Suprapubic skin (tissue), 4 donors: ENCODE measurements at places on chromosomes 7 and 10.
A peak's percentile ranks its signal among the peaks of the same experiment; 100 is the strongest.

- no peak for DNase-seq
- no peaks in the 10 kb centered on the region for H3K27me3 ChIP-seq
- H3K4me3 ChIP-seq, result no peak overlapping the region
- no peaks in the 10 kb centered on the region for H3K4me1 ChIP-seq
- no peak overlapping the region for H3K27ac ChIP-seq
- H3K36me3 ChIP-seq, result no peaks in the 10 kb centered on the region
Observed at GRCh38 chr10:49227406-49227805, 39.2 kb upstream of the TMEM273 start.

DNA sequence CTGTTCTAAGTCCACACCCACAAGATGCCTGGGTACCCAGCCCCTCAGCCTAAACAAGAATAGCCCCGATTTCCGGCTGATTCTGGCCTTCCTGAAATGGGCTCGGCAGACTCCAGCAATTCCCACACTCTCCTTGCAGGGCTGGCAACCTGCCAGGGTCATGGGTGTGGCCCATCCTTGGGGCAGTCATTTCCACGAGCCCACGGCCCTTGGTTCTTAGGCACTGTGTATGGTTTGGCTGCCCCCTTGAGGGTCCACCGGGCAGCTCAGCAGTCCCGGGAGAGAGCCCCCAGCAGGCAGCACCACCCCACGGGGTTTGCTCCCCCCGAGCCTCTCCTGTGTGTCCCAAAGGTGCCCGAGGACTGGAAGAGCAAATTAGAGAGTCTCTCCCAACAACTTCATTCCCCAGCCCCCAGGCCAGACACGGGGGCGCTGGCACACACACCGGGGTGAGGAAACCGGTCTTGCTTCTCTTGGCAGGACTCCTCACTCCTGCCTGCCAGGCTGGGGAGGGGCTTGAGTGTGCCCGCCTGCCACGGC, 142.2 kb downstream of the EMX2 start:
- peaks cover 2% of the 10 kb centered on the region for H3K27me3 ChIP-seq
- DNase-seq, result peak; percentile 81
- H3K27ac ChIP-seq, result peak overlapping the region; percentile 2
- peaks cover 17% of the 10 kb centered on the region for H3K4me1 ChIP-seq
- H3K36me3 ChIP-seq, result no peaks in the 10 kb centered on the region

DNA sequence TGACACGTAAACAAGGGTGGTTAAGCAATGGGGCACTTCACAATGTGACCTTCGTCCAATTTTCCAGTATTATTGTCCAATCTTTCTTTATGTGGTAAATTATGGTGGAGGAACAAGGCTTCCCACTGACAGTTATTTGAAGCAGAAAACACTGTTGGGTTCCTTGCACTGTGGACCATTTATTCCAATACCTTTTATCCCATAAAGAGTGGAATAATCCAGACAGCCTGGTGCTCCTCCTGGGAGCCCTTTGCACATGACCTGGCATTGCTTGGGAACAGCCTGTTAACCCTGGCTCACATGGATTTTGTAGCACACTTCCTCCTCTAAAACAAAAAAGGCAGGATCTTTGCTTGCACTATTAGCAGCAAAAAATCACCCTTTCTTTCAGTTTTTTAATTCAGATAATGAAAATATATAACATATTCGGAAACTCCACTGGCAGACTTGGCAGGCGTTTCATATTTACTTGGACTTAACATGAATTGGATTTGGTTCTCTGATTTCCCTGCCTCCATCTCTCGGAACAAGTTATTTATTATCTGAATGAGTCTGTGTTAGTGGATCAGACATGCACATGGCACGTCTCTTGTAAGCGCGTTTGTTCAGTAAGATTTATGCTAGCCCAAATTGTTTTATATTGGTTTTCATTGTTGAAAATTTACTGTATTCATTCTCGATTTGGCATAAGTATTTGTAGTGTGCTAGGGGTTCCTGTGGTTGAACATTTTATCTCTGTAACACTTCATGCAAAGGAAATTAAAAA, 59.3 kb downstream of the BMPER start:
- no peak for DNase-seq
- peaks cover 15% of the 10 kb centered on the region for H3K27me3 ChIP-seq
- peaks cover 14% of the 10 kb centered on the region for H3K4me1 ChIP-seq
- H3K36me3 ChIP-seq, result no peaks in the 10 kb centered on the region

- no peak overlapping the region for H3K4me3 ChIP-seq
- H3K27me3 ChIP-seq, result no peaks in the 10 kb centered on the region
- DNase-seq, result no peak
- H3K4me1 ChIP-seq, result no peaks in the 10 kb centered on the region
Observed at GRCh38 chr7:34365011-34365410, 293.0 kb upstream of the NPSR1 start.

- no peaks in the 10 kb centered on the region for H3K36me3 ChIP-seq
- H3K27ac ChIP-seq, result no peak overlapping the region
- no peak for DNase-seq
- no peak overlapping the region for H3K4me3 ChIP-seq
- H3K4me1 ChIP-seq, result peaks cover 6% of the 10 kb centered on the region
Observed at GRCh38 chr7:43570688-43571365, 12.1 kb upstream of the STK17A start.

GRCh38 chr7:26735976-26736600, 128.3 kb downstream of the SKAP2 start:
- no peak overlapping the region for H3K4me3 ChIP-seq
- DNase-seq, result no peak
- H3K27me3 ChIP-seq, result no peaks in the 10 kb centered on the region
- peaks cover 16% of the 10 kb centered on the region for H3K36me3 ChIP-seq
- H3K27ac ChIP-seq, result no peak overlapping the region

GRCh38 chr10:17599089-17599488, 18.1 kb downstream of the HACD1 start:
- no peaks in the 10 kb centered on the region for H3K27me3 ChIP-seq
- DNase-seq, result no peak
- H3K4me1 ChIP-seq, result no peaks in the 10 kb centered on the region
- no peak overlapping the region for H3K4me3 ChIP-seq

DNA sequence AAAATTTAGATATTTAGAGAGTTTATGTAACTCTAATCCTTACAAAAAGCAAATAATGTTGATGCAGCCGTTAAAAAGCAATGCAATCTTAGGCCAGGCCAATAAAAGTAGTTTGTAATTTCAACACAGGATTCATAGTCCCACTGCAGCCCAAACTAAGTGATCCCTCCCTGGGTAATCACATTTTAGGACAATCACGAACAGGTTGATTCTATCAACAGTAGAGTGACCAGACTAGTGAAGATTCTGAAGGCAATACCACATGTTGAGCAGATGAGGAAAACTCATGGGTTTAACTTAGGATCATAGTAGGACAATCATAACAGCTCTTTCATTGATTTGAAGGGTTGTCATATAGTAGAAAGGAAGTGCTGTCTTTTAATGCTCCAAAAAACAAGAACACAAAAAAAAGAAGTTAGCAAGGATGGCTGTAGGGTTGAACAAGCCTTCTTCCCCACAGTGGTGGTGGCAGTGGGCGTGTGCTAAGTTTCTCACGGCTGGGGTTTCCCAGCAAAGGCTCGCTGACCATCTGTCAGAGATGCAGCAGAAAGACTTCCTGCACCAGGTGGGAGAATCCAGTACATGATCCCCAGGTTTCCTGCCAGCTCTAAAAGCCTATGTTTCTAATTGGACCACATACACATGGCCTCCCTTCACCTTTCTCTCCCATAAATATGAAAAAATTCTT, 212.2 kb downstream of the CHRM2 start:
- DNase-seq, result no peak
- no peaks in the 10 kb centered on the region for H3K36me3 ChIP-seq
- no peak overlapping the region for H3K4me3 ChIP-seq
- no peaks in the 10 kb centered on the region for H3K27me3 ChIP-seq
- H3K4me1 ChIP-seq, result no peaks in the 10 kb centered on the region

DNA sequence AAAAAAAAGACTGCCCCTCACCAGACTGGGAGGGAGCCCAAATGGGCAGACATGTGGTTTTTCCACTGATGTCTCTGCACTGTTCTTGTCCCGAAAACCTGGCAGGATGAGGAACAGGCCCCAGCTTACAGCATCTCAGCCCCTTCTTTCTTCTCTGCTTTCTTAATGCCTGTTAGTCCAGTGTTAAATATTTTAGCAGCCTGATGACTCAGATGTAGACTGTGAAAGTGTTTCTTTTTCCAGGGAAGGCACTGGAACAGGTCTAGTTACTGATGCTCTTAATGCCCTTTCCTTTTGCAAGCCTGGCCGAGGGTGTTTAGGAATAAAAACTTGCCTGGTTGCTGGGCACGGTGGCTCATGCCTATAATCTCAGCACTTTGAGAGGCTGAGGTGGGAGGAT, 107.7 kb downstream of the TACC2 start:
- no peak for DNase-seq
- H3K4me1 ChIP-seq, result peaks cover 24% of the 10 kb centered on the region
- H3K36me3 ChIP-seq, result no peaks in the 10 kb centered on the region
- H3K4me3 ChIP-seq, result no peak overlapping the region

- H3K27me3 ChIP-seq, result no peaks in the 10 kb centered on the region
- no peak overlapping the region for H3K4me3 ChIP-seq
- no peaks in the 10 kb centered on the region for H3K4me1 ChIP-seq
- H3K27ac ChIP-seq, result no peak overlapping the region
Observed at GRCh38 chr10:127034034-127034633, 128.9 kb downstream of the DOCK1 start.

GRCh38 chr10:60430836-60431597, 41.3 kb upstream of the ANK3 start:
- no peak for DNase-seq
- H3K4me3 ChIP-seq, result no peak overlapping the region
- peaks cover 29% of the 10 kb centered on the region for H3K4me1 ChIP-seq
- H3K27me3 ChIP-seq, result no peaks in the 10 kb centered on the region
- H3K36me3 ChIP-seq, result no peaks in the 10 kb centered on the region

- no peak for DNase-seq
- H3K27ac ChIP-seq, result no peak overlapping the region
- H3K4me3 ChIP-seq, result no peak overlapping the region
Observed at GRCh38 chr10:6473430-6473829, 106.6 kb downstream of the PRKCQ start.

DNA sequence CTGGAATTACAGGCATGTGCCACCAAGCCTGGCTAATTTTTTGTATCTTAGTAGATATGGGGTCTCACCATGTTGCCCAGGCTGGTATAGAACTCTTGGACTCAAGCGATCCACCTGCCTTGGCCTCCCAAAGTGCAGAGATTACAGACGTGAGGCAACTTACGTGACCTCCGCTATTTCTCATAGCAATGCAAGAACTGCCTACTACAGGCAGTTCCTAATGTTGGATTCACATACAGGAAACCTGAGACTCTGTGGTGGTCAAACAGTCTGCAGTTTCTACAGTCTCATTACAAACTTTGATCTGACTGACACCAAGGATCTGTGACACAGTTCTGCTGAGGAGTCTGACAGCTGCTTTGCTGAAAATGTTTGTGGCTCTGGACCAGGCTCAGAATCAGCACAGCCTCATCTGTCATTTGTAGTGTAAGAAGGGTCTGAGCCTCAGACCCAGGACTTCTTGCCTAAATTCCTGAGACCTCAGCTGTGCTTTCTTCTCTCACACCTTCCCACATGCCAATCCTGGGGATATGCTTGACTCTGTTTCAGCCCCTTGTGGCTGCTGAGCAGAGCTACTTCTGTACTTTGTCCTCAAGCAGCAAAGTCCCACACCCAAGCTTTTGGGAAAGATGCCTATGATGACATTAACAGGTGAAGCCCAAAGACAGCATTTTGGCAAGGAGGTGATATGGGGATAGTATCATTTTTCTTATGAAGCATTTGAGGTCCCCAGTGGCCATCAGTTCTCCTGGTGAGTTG, 48.0 kb upstream of the CYP2C9 start:
- no peaks in the 10 kb centered on the region for H3K27me3 ChIP-seq
- H3K4me1 ChIP-seq, result no peaks in the 10 kb centered on the region
- no peak overlapping the region for H3K27ac ChIP-seq
- no peak for DNase-seq

DNA sequence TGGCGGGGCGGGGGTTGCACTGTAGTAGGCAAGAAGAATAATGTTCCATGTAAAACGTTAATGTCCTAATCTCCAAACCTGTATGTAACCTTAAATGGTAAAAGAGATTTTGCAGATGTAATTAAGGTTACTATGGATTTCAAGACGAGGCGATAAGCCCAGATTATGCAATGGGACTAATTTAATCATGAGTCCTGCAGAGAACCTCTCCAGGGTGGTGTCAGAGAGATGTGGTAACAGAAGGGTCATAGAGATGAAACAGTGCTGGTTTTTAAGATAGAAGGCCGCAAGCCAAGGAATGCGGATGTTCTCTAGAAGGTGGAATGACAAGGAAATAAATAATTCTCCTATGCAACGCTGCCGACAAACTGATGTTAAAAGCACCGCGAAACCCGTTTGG, 57.1 kb downstream of the UBE3C start:
- H3K36me3 ChIP-seq, result peaks cover 56% of the 10 kb centered on the region
- H3K4me3 ChIP-seq, result no peak overlapping the region
- H3K27me3 ChIP-seq, result no peaks in the 10 kb centered on the region
- no peak overlapping the region for H3K27ac ChIP-seq

DNA sequence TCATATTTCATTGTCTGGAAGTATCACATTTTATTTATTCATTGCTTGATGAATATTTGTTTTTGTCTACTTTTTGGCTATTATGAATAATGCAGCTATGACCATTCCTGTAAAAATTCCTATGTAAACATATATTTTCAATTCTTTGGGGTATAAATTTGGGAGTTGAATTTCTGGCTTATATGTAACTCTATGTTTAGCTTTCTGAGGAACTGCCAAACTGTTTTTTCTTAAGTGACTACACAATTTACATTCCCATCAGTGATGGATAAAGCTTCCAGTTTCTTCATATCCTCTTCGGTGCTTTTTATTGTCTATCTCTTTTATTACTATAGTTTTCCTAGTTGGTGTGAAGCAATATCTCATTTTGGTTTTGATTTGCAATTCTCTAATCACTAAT, 115.6 kb upstream of the CXCL12 start:
- no peak overlapping the region for H3K27ac ChIP-seq
- H3K36me3 ChIP-seq, result no peaks in the 10 kb centered on the region
- no peaks in the 10 kb centered on the region for H3K4me1 ChIP-seq
- no peaks in the 10 kb centered on the region for H3K27me3 ChIP-seq
- no peak for DNase-seq
- H3K4me3 ChIP-seq, result no peak overlapping the region

GRCh38 chr7:18096087-18096486, 68.4 kb upstream of the PRPS1L1 start:
- H3K27ac ChIP-seq, result no peak overlapping the region
- no peaks in the 10 kb centered on the region for H3K36me3 ChIP-seq
- H3K4me1 ChIP-seq, result no peaks in the 10 kb centered on the region
- no peaks in the 10 kb centered on the region for H3K27me3 ChIP-seq

- no peak for DNase-seq
- no peaks in the 10 kb centered on the region for H3K36me3 ChIP-seq
- peaks cover 18% of the 10 kb centered on the region for H3K4me1 ChIP-seq
- no peak overlapping the region for H3K27ac ChIP-seq
- H3K4me3 ChIP-seq, result no peak overlapping the region
- H3K27me3 ChIP-seq, result no peaks in the 10 kb centered on the region
Observed at GRCh38 chr10:73408978-73409521, 4.8 kb downstream of the ANXA7 start.

- no peaks in the 10 kb centered on the region for H3K27me3 ChIP-seq
- peak overlapping the region; percentile 64 for H3K27ac ChIP-seq
- no peak overlapping the region for H3K4me3 ChIP-seq
- peak; percentile 58 for DNase-seq
- peaks cover 4% of the 10 kb centered on the region for H3K36me3 ChIP-seq
- H3K4me1 ChIP-seq, result peaks cover 30% of the 10 kb centered on the region
Observed at GRCh38 chr7:30843741-30844482, 67.7 kb upstream of the AQP1 start.

- no peak for DNase-seq
- H3K27me3 ChIP-seq, result no peaks in the 10 kb centered on the region
- H3K4me1 ChIP-seq, result peaks cover 14% of the 10 kb centered on the region
- peaks cover 3% of the 10 kb centered on the region for H3K36me3 ChIP-seq
Observed at GRCh38 chr7:150631084-150631826, 930 bp downstream of the GIMAP6 start.
